ENCODE measurements at places on chromosomes 12 and 14. TPM values are rescaled to one million over a fixed set of nuclear protein-coding genes. Genes with fewer than 3 reads are reported as not detected.

- H3K27me3 ChIP-seq, result no peaks in the 10 kb centered on the region
- no peaks in the 10 kb centered on the region for H3K4me1 ChIP-seq
- DNase-seq, result no peak
- no peaks in the 10 kb centered on the region for H3K36me3 ChIP-seq
- no peak overlapping the region for H3K4me3 ChIP-seq
- no peak overlapping the region for H3K27ac ChIP-seq
Measured at GRCh38 chr12:52164624-52165023, 27.2 kb downstream of the KRT80 start.

- no peak overlapping the region for H3K27ac ChIP-seq
- H3K27me3 ChIP-seq, result no peaks in the 10 kb centered on the region
- no peaks in the 10 kb centered on the region for H3K4me1 ChIP-seq
Measured at GRCh38 chr12:15116983-15117382, 104.2 kb downstream of the RERG start.

- no peaks in the 10 kb centered on the region for H3K4me1 ChIP-seq
- no peak overlapping the region for H3K27ac ChIP-seq
- peaks cover 4% of the 10 kb centered on the region for H3K36me3 ChIP-seq
Measured at GRCh38 chr12:121001060-121001459, 15.2 kb downstream of the C12orf43 start.

DNA sequence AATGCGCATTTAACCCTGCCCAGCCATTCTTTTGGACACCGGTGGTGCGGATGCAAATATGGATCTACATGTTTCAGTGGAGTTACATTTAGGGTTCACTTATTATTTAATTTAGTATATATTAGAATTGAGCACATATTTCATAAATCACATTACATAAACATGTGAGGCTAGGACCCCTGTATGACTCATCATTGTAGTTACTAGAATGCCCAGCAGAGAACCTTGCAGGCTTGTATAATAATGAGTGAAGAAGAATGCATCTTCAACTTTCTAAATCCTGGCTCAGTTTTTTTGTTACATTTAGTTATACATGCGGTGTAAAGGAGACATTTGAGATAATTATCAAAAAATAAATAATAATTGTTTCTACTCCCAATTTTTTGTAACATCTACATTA, 369.0 kb downstream of the ATP23 start:
- no peaks in the 10 kb centered on the region for H3K27me3 ChIP-seq
- H3K4me3 ChIP-seq, result no peak overlapping the region
- H3K36me3 ChIP-seq, result no peaks in the 10 kb centered on the region
- peak overlapping the region; percentile 19 for H3K27ac ChIP-seq
- no peaks in the 10 kb centered on the region for H3K4me1 ChIP-seq
- no peak for DNase-seq

- H3K4me1 ChIP-seq, result no peaks in the 10 kb centered on the region
- no peaks in the 10 kb centered on the region for H3K27me3 ChIP-seq
- DNase-seq, result no peak
Measured at GRCh38 chr12:26250801-26251200, 55.4 kb downstream of the SSPN start.

DNA sequence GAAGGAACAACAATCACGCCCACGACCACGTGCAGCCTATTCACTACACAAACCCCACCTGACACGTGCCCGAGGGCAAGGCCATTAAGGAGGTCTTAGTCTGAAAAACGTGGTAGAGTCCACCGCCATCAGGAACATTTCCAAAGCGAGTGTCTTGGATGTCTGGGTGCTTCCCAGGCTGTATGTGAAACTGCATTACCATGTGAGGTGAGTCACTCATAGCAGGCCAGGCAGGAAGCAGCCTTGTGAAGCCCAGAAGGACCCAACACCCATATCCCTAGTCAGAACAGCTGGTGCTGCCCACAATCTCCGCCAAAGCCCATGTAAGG, 3.3 kb upstream of the KRT79 start:
- no peak overlapping the region for H3K4me3 ChIP-seq
- H3K27me3 ChIP-seq, result no peaks in the 10 kb centered on the region
- no peak for DNase-seq
- no peaks in the 10 kb centered on the region for H3K36me3 ChIP-seq
- no peak overlapping the region for H3K27ac ChIP-seq

DNA sequence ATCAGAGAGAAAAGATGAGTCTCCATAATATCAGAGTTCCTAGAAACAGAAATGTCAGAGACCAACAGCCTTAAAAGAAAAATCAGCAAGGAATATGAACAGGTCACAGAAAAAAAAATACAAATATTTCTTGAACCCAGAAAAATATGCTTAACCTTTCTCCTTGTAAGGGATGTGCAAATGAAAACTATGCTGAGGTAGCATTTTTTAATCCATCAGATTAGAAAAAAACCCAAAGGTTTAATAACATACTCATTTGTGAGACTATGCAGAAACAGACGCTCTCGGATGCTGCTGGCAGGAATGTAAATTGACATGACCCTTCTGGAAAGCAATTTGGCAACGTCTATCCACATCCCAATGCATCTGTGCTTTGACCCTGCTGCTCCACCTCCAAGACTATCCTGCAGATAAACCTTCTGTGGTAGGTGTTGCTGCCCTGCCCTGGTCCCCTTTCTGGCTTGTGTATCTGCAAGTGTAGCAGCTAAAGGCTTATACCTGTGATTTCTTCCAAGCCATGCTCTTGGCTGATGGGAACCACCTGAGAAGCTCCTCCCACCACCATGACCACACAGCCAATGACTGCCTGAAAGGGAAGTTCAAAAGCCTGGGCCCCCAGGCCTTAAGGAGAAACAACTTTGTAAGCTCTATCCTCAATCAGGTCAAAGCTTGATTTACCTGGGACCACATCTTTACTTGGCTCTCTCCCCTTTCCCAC, 49.4 kb downstream of the LTBP2 start:
- no peaks in the 10 kb centered on the region for H3K27me3 ChIP-seq
- no peak overlapping the region for H3K27ac ChIP-seq
- H3K4me3 ChIP-seq, result no peak overlapping the region
- H3K4me1 ChIP-seq, result peaks cover 6% of the 10 kb centered on the region
- no peak for DNase-seq

GRCh38 chr14:72291908-72292688, 359.9 kb downstream of the RGS6 start:
- no peaks in the 10 kb centered on the region for H3K36me3 ChIP-seq
- no peaks in the 10 kb centered on the region for H3K27me3 ChIP-seq
- peak; percentile 65 for DNase-seq

DNA sequence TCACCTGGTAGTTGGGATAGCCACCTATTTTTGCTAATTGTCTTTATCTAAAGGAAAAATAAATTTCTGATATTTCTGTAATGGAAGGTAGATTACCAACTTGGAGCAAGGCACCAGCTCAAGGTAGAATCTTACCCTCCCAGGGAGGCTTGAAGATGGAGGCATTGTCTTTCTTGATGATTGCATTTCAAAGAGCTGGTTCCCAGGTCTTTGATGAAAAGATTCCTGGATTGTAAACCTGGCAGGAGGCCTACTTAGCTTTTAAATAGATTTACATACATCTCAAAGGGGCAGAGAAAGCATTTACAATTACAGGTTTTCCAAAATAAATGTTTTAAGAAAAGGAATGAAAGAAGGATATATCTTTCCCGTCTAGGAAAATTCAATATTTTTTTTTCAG, 729.2 kb downstream of the LRFN5 start:
- no peak overlapping the region for H3K4me3 ChIP-seq
- no peak overlapping the region for H3K27ac ChIP-seq
- no peaks in the 10 kb centered on the region for H3K4me1 ChIP-seq
- no peaks in the 10 kb centered on the region for H3K36me3 ChIP-seq
- DNase-seq, result no peak

DNA sequence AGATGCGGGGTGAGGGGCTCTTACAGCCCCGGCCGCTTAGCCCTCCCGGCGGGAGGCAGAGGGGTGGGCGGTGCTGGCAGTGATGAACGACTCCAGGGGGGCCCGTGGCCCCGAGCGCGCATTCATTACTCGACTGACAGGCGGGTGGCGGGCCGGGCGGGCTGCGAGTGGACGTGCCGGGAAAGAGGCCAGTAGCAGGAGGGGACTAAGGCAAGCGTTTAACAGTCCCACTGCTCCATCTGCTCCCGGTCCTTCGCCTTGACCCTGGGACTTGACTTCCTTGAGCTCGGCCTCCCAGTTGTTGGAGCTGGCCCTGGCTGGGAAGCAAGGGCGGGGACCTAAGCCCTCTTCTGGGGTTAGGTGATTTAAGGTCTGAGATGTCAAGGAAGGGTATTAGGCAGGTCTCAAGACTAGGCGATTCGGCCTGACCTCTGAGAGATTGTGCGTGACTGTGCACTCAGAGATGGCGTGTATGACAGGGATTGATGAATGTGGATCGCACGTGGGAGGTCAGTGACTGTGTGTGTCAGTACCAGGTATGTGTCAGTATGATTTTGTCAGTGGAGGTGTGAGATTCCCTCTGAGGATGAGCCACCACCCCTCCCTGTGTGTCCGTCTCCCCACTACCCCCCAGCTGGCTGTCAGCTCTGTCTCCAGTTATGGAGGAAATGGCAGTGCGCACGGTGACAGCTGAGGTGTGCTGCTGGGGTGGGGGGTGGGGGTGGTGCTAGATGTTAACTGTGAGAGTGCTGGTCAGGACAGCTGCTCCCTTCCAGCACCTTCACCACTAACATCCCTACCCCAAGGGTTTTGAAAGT, 3.6 kb upstream of the DNAJC22 start:
- no peaks in the 10 kb centered on the region for H3K27me3 ChIP-seq
- H3K4me3 ChIP-seq, result peak overlapping the region; percentile 27
- DNase-seq, result no peak
- no peak overlapping the region for H3K27ac ChIP-seq

- no peaks in the 10 kb centered on the region for H3K4me1 ChIP-seq
- H3K4me3 ChIP-seq, result no peak overlapping the region
- H3K27me3 ChIP-seq, result no peaks in the 10 kb centered on the region
- H3K36me3 ChIP-seq, result no peaks in the 10 kb centered on the region
Measured at GRCh38 chr14:60420050-60420449, 65.8 kb downstream of the C14orf39 start.

DNA sequence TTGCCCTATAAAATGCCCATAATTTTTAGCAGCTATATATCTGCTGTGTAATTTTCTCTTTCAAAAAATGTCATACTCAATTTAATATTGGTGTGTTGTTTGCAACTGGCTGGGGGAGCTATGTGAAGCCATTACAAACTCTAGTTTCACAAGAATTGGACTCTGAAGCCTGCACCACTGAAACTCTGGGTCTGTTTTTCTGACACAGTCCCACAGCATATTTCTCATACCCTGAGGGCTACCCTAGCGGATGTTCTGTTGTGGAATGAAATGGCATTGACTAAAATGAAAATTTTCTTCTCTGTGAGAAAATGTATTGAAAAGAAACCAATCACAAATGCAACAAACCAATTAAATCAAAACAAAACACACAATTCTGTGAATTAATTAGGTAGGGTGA, 284.6 kb upstream of the NPAS3 start:
- no peak for DNase-seq
- no peaks in the 10 kb centered on the region for H3K4me1 ChIP-seq
- no peaks in the 10 kb centered on the region for H3K36me3 ChIP-seq
- H3K27me3 ChIP-seq, result no peaks in the 10 kb centered on the region

DNA sequence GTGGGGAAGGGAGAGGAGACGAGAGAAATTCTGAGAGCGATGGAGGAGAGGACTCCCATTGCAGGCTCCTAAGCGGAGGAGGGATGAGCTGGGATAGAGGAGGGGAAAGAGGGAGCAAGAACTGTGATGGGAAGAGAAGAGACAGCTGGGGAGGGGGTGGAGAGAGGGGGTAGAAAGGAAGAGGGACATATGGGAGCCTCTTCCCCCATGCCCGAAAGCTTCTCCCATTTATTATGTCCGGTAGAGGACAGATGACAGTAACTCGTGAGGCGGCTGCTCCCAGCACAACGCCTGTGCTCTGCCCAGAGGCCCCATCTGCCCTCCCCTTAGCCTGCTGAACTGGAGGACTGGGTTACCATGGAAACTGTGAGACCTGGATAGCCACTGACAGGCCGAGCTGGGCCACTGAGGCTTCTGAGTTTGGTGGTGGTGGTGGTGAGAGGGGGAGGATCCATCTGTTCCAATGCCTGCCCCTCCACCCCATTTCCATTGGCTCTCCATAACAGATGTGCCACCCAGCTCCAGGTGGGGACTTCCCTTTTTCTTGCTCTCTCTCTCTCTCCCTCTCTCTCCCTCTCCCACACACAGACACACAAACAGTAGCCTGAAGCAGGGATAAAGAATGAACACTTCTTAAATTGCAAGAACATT, 8.3 kb downstream of the CPNE6 start:
- no peaks in the 10 kb centered on the region for H3K27me3 ChIP-seq
- no peak overlapping the region for H3K27ac ChIP-seq
- H3K4me1 ChIP-seq, result peaks cover 4% of the 10 kb centered on the region
- H3K4me3 ChIP-seq, result no peak overlapping the region

DNA sequence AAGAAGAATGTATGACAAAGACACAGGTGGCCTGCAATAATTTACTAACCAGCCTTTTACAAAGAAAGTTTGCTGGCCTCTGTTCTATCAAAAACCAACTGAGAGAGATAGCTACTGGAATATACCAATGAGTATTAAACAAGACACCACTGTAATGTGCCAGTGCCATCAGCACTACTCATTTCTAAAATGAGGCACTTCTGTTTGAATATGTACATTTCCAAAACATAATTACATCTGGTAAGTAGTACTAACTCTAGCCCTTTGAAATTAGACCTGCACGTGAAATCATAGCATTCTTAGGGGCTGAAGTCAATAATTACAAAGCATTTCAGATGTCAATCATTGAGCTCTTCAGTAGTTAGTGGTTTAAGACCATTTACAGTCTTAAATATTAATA, 6.9 kb upstream of the SYCP3 start:
- H3K4me3 ChIP-seq, result no peak overlapping the region
- no peaks in the 10 kb centered on the region for H3K4me1 ChIP-seq
- DNase-seq, result no peak
- H3K27me3 ChIP-seq, result no peaks in the 10 kb centered on the region

GRCh38 chr12:106084014-106084671, 54.6 kb downstream of the NUAK1 start:
- H3K27ac ChIP-seq, result no peak overlapping the region
- no peak for DNase-seq
- H3K4me1 ChIP-seq, result peaks cover 19% of the 10 kb centered on the region
- no peaks in the 10 kb centered on the region for H3K27me3 ChIP-seq

DNA sequence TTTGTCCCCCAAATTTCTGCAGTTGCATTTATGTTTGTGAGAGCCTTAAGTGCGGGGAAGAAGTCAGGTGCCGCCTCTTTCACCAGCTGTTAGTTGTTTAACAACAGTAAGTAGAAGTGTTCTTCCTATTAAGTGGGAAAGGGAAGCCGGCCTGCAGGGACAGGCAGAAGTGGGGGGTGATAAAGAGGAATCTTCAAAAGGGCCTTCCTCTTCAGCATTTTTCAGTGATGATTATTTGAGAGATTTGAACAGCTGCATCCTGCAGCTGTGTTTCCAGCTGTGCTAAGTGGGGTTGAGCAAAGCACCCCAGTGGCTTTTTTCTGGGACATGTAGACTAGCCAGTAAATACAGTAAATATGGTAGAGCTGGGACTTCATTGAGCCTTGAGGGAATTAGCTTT, 32.1 kb upstream of the SLC38A1 start:
- H3K36me3 ChIP-seq, result no peaks in the 10 kb centered on the region
- no peak overlapping the region for H3K4me3 ChIP-seq
- H3K27me3 ChIP-seq, result no peaks in the 10 kb centered on the region
- no peak for DNase-seq
- H3K4me1 ChIP-seq, result no peaks in the 10 kb centered on the region
- no peak overlapping the region for H3K27ac ChIP-seq

Gene PTPN6
- 3.7 TPM for total RNA-seq

Gene FAM186B
- total RNA-seq, result 68.6 TPM

Gene GPX2
- total RNA-seq, result not detected

Gene CACNA2D4
- 15.8 TPM for total RNA-seq

Gene BAZ2A
- 250 TPM for total RNA-seq

Gene LRRC43
- total RNA-seq, result 10.8 TPM

Gene TMEM179
- 12.1 TPM for total RNA-seq

Gene ACOT4
- 6.1 TPM for total RNA-seq

Gene TMPRSS12
- total RNA-seq, result 6.8 TPM

Gene RAB21
- total RNA-seq, result 13.3 TPM

Data from testis (tissue), 5 donors.